ENCODE measurements at places on chromosomes 2 and 18.

GRCh38 chr18:38940475-38940862, 1374.9 kb upstream of the CELF4 start:
- no peak for DNase-seq

- no peak for DNase-seq
Observed at GRCh38 chr18:31920277-31920676, 22.7 kb downstream of the TRAPPC8 start.

DNA sequence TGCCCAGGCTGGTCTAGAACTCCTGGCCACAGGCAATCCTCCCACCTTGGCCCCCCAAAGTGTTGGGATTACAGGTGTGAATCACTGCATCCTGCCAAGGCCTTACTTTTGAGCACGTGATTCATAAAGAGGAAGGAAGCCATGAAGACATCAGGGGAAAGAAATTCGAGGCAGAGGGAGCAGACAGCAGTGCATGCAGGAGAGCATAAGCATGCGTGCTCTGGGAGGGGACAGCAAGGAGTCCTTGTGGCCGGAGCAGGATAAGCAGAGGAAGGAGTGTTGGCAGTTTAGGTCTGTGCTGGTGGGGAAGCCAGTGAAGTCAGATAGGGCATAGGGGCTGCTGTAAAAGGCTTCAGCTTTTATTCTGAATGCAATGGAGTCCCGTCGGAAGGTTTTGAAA, 400.5 kb upstream of the RAB12 start:
- DNase-seq = no peak

- DNase-seq = peak; percentile 33
Observed at GRCh38 chr18:49690312-49690711, 123.0 kb downstream of the ACAA2 start.

DNA sequence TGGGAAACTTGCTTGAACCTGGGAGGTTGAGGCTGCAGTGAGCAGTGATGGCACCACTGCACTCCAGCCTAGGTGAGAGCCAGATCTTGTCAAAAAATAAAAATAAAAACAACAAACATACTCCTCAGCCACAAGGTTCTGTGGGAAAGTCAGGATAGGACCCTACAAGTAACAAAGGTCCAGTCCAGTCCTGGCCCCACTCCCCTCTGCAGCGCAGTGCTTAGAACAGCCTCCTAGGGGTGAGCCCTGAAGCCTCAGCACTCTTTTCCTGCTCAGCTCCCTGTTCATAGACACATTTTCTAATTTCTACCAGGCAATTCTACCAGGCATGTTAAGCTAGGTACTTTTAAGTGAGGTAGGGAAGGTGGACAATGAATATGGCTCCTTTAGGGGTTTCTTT, 22.2 kb upstream of the SDC1 start:
- DNase-seq = no peak

DNA sequence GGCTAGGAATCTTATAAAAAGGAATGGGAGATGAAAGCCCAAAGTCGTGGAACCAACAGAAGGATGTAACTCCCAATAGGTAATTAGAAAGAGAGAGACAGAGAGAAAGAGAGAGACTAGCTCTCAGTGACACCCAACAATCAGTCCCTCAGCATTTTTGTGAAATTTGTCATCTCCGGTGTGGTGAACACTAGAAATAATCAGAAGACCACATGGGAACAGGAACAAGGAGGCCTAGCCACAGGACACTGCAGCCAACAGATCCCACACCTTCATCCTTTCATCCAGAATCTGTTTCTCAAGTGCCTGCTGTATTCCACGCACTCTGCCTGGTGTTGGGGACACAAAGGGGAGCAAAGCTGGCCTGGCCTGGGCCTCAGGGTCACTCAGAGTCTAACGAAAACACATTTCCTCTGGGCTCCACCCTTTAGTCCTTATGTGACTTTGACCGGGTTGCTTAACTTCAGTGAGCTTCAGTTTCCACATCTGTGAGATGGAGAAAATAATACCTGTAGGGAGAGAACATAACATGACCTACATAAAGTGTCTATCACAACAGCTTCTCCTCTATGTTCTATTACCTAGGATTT, 53.1 kb downstream of the EHD3 start:
- peak; percentile 42 for DNase-seq

DNA sequence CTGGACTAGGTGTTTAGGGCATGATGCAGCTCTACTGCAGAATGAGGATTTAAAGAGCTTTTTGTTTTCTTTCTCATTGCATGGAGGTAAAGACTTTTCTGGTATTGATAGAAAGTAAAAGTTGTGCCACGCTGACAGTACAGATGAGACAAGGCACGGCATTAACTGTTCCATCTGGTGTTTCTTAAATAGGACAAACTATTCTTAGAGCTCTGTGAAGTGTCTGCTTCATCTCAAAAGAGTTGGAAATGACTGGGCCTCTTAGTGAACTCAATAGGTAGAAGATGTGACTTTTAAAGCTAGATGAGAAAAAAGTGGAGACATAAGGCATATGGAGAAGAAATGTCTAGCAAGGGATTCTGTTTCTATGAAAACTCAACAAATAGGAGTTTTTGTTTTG, 321.8 kb downstream of the RPRM start:
- DNase-seq = no peak

- no peak for DNase-seq
Observed at GRCh38 chr2:161118722-161119121, 41.5 kb upstream of the TANK start.

GRCh38 chr2:134183679-134184078, 70.2 kb upstream of the MGAT5 start:
- no peak for DNase-seq

GRCh38 chr18:56402872-56403516, 235.4 kb downstream of the TXNL1 start:
- peak; percentile 1 for DNase-seq

DNA sequence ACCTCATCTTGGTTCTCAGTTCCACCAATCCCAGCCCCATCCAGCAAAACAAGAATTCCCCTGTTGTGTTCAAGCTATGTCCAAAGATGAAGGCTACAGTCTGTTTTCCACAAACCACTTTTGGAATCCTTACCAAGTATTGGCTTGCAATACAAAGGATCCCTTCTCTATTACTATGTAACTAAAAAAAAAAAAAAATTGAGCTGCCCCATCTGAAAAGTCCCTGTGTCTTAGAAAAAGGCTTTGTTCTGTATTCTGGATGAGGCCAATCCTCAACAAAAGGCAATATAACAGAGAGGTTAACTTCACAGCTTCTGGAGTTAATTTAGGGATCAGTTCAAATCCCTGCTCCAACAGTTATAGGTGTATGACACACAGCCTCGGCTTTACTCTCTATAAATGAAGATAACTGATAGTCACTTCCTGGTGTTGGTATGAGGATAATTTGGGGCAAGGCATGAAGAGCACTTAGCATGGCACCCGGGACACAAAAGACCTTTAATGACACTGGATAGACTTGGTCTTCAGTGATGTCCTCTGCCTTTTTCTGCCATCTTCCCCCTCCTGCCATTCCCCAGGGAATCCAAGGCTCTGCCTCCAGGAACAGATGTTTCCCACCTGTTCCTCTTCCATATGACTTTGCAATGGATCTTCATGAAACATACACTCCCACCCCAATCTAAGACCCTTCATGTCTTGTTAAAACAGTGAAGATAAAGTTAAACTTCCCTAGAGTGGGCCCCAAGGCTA, 61.2 kb upstream of the ATL2 start:
- DNase-seq = no peak

DNA sequence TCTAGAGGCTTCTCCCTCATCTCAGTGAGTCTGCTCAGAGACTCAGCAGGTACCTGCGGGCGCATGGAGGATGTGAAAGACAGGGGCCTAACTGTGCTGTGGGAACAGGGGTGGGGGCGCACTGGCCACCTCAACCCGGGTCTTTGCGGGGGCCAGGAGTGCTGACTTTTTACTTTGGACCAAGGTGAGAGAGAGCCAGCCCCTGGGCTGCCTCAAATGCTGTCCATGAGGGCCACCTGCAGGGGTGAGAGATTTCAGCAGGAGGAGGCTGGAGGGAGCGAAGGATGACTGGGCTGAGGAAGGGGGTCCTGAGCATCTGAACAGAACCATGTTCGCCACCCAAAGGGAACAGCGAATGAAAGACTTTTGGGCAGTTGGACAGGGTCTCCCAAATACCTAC, 129.4 kb downstream of the TNS1 start:
- DNase-seq = no peak

DNA sequence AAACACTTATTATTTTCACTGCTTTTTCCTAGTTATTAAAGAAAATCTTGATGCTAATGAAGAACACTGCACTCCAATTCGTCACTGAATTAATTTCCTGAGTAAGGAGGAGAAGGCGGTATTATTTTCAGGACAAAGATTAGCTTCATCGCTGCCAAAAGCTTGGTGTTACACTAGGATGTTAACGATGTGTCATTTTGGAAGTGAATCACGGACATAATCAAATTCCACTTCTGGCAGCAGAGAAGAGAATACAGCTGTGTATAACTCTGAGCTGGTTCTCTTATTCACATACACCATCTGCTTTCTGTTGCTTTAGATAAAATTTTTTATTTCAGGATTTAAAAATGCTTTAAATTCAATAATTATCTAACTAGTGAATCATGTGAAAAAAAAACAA, 74.1 kb downstream of the SCG2 start:
- DNase-seq = no peak

DNA sequence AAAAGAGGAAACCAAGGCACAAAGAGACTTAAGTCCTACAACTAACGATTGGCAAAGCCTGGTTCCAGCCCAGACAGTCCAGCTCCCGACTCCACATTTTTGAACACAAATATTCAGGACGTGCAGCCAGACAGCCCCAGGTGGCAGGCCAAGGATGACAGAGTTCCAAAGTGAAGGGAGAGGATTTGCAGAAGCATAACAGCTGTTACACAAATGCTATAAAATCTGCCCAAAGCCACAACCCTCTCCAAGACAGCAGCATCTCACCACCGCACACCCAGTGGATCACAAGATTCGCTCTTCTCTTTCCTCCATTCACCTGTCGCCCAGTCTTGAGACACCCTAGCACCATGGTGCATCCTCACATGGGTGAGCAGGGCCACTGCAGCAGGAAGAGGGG, 227.1 kb upstream of the ID2 start:
- no peak for DNase-seq

- peak; percentile 93 for DNase-seq
Observed at GRCh38 chr2:28751252-28751955, at the start of gene PPP1CB. Gene PPP1CB, plus strand, starts transcription at chr2:28751830. Its CDS starts 295 bp downstream, at chr2:28752125.

- DNase-seq = peak; percentile 18
Observed at GRCh38 chr2:63488118-63488713, 100.1 kb downstream of the WDPCP start.

GRCh38 chr2:26732446-26732845, 31.6 kb upstream of the SLC35F6 start:
- no peak for DNase-seq

- no peak for DNase-seq
Observed at GRCh38 chr18:50128506-50129271, 66.3 kb downstream of the MYO5B start.

DNA sequence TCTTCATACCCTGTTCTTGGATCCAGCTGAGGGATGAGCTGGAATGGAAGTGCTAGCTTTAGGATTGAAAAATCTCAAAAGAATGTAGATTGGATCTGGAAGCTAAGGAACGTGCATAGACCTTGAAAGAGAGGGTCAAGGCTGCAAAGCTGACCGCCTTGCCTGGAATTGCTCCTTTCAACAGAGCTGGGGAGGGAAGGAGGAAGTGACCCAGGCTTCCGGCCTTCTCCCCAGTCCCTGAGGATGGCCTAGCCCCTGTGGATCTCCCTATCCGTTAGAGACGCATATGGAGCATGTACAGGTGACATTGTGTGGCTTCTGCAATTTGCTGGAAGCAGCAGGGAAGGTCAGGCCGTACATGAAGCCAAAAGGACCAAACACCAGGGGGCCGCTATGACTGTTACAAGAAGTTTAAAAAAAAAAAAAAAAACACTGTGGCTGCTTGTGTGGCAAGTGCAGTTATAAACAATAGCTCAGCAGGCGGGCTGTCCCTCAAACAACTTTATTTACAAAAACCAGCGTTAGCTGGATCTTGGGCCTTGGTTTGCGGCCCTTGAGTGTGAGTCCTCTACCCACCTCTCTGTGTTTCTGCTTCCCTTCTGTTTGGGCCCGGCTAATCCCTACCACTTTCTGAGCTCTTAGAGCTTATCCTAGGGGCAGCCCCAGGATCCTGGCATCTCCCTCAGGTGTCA, 227.6 kb downstream of the SEPTIN10 start:
- no peak for DNase-seq

DNA sequence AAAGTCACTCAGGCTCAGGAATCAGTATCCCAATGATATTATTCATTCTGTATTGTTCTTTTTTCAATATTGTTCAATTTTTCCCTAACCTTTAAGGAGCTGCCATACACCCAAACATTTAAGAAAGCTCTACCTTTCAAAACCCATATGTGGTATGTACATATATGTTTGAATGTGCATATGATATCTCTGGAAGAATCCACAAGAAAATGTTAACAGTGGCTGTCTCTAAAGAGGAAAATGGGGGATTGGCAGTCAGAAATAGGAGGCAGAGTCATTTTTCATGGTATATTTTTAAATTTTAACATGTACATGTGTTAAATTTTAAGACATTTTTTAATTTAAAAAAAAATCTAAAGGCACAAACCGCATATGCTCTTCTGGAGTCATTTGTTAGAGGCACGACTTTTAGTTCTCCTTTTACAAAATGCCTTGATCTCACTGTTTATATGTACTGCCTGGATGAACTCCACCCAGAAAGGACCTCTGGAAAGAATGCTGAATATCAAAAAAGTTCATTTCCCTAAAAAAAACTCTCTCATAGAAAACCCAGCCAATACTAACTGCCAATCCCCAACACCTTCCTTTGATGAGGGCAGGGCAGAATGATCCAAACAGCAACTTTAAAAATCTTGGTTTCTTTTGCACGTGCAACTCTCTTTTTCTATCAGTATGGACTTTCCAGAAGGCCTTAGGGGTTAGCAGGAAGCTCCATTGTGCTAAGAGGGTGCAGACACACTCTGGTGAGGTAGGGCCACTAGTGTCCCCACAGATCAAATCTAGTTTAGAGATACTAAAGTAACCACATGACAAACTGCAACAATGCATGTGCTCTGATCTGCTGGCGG, 23.6 kb downstream of the KCTD1 start:
- DNase-seq = no peak

GRCh38 chr2:21687589-21687988, 563.8 kb downstream of the TDRD15 start:
- DNase-seq = no peak

DNA sequence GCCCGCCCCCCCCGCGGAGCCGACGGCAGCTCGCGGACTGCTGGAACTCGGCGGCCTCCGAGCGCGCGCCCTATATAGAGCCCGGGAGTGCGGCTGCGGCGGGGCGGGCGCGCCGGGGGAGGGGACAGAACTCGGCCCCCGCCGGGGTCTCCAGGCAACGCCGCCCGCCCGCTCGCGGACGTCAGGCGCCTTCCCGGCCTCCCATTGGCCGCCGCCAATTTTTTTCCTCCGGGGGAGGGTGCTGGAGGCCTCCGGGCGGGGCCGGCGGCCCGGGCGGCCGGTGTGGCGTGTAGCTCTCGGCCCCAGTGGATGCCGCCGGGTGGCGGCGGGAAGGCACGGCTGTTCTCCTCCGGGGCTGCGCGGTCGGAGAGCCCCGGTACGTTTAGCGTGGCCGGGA, at the start of gene ZFP36L2:
ZFP36L2 (minus strand) TSS at position 49 of the 397 bp plus-strand sequence. CDS start 291 bp downstream, outside the sequence.
- peak; percentile 95 for DNase-seq

Measured in HTR-8/SVneo (cell line).